ENCODE measurements at places on chromosomes 6 and 20. TPM values are rescaled to one million over a fixed set of nuclear protein-coding genes. Genes with fewer than 3 reads are reported as not detected.
A peak's percentile ranks its signal among the peaks of the same experiment; 100 is the strongest.

C2 gene
- total RNA-seq = 7.8 TPM

GRCh38 chr6:34657037-34657306, 39.6 kb downstream of the ILRUN start:
- no peak for DNase-seq

DNA sequence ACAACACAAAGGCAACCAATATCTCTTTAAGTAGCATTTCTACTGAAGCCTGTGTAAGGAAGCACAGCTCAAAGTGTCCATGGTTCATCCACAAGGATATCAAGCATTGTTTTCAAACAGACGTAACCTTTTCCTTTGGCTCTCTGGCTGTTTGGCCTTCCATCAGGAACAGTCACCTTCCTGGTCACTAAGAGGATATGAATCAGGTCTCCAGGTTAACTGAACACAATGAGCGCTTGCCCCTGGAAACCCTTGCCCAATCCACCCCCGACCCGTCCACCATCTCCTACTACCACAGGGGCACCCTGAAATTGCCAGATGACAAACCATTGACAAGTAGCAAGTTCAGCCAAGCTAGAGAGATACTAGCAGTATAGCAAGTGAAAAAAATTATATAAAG, 114.4 kb upstream of the COL21A1 start:
- DNase-seq = no peak

ADAM33 gene
- 6.7 TPM for total RNA-seq

RIPPLY2 gene
- not detected for total RNA-seq

DNA sequence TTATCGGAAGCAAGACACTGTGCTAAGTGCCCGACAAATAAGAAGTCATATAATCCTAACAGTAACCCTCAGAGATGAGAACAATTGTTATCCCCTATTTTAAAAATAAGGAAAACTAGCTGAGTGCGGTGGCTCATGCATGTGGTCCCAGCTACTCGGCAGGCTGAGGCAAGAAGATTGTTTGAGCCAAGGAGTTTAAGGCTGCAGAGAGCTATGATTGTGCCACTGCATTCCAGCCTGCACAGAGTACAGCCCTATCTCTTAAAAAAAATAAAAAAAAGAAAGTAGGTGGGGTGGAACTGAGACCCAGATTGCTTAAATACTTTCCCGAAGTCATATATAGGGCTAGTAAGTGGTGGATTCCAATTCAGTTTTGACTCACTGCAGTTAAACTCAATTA, 84.7 kb downstream of the UST start:
- no peak for DNase-seq

GRCh38 chr6:90000864-90001731, 106.8 kb downstream of the GJA10 start:
- no peak for DNase-seq

DNA sequence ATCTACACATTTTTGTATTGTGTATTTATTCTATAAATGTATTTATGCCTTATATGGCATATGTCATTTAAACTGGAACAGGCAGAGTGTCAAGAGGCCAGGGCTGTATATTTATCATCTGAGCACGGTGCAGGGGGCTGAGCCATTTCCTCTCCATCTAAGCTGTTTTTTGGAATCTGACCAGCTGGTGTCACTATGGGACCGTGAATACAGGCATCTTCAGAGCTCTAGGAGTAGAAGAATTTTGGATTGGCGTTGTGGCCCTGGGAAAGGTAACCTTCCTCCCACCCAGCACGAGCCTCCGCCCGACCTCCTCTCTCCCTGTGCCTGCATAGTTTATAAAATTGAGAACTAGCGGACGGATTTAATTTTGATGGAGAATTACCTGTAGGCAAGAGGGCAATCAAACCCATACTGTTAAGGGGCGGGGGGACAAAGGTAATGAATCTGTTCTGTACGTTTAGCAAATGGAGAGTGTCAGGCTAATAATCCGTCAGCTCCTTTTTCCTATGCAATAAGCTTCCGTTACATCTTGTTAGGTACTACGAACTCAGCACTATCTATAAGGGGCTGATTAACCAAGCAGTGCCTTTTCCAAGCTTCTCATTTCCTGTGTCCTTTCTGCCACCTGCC, 29.0 kb upstream of the EEF1E1 start:
- peak; percentile 45 for DNase-seq

DNA sequence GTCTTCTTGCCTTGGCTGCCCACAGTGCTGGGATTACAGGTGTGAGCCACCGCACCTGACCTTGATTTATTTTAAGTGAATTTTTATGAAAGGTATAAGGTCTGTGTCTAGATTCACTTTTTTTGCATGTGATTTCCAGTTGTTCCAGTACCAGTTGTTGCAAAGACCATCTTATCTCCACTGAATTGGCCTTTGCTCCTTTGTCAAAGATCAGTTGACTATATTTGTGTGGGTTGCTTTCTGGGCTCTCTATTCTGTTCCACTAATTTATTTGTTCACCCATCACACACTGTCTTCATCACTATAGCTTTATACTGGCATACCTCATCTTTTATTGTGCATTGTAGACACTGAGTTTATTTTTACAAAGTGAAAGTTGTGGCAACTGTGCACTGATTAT, 56.3 kb downstream of the ANKS1A start:
- DNase-seq = no peak

GRCh38 chr6:107244082-107244741, 128.9 kb upstream of the BEND3 start:
- no peak for DNase-seq

POM121L2 gene
- 0.13 TPM for total RNA-seq

DNA sequence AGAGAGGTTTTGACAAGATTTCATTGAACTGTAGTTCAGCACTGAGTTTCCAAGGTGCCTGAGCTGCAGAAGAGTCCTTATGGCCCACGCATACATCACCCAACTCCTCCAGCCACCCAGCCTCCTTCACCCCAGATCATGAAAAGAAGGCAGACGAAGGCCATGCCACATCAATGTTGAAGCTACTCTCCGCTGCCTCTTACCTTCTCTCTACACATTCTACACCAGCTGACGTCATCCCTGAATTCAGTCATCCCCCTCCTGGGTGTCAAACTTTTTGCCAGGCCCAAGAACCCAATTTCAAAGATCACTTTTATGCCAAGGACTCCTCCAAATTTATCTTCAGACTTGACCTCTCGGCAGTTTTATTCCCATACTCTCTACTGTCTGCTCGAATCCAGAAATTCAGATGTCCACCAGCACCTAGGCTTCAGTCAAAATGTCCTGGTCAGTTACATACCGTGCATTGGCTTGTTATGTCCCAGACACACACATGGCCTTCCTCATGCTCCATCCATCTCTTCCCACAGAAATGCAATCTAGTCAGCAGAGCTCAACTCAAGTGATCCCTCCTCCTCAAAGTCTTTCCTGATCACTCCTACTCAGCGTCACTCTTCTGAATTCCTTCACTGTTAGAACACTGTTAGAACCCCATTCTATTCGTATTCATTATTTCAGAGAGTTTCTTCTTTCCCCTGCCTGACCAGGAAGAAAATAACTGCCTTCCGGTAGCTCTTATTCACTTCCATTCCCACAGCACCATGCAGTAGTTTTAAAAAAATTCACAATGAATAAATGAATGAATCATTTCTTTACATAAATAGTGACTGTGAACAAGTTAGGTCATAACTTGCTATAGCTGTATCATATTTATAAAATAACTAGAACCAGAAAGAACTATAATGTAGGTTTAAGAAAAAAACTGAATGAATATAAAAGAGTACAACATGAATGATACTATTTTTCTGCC, 11.5 kb downstream of the ATXN1 start:
- no peak for DNase-seq

GRCh38 chr6:161829291-161829729, 555.4 kb upstream of the AGPAT4 start:
- no peak for DNase-seq

DNA sequence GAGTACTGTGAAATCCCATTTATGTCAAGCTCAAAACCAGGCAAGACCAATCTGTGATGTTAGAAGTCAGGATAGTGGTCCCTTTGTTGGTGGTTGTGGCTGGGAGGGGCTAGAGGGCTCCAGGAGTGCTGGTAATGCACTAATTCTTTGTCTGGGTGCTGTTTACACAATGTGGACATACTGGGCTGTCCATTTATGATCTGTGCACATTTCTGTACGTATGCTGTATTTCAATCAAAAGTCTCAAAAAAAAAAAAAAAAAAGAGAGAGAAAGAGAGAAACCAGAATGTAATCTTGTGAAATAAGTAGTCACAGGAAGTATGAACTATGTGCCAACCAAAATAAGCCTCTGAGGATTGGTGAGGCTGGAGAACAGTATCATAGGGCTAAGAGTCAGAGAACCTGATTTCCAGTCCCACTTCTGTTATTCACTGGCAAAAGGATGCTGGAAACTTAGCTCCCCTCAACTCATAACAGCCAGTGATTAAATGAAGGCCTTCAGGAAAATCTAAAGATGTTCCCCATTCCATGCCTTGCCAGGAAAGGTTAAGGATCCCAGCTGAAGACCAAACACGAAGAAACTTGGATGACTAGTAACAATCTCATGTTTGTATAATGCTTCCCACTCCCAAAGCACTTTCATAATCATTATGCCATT, 19.6 kb upstream of the TRAM2 start:
- no peak for DNase-seq

DNA sequence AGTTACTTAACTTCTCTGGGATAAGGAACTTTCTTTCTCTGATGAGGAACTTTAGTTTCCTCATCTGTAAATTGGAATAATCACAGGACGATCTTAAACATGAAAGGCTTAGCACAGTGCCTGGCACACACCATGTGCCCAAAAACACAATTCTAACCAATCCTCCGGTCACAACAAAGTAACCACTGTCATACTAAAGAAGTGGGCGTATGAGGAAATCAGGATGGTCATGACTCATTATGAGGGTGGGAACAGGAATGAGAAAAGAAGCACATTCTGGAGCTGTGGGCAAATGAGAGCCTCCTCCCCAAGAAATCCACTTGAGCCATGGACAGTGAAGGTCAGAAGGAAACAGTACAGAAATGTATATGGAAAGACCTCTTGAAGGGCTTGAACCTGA, 82.9 kb downstream of the LRFN2 start:
- DNase-seq = no peak

- no peak for DNase-seq
Measured at GRCh38 chr6:116533233-116533957, 12.1 kb downstream of the TRAPPC3L start.

PBOV1 gene
- total RNA-seq = not detected

ZNF334 gene
- 1.3 TPM for total RNA-seq

GRCh38 chr20:50745634-50746137, 14.3 kb downstream of the PARD6B start:
- DNase-seq = peak; percentile 39

DNA sequence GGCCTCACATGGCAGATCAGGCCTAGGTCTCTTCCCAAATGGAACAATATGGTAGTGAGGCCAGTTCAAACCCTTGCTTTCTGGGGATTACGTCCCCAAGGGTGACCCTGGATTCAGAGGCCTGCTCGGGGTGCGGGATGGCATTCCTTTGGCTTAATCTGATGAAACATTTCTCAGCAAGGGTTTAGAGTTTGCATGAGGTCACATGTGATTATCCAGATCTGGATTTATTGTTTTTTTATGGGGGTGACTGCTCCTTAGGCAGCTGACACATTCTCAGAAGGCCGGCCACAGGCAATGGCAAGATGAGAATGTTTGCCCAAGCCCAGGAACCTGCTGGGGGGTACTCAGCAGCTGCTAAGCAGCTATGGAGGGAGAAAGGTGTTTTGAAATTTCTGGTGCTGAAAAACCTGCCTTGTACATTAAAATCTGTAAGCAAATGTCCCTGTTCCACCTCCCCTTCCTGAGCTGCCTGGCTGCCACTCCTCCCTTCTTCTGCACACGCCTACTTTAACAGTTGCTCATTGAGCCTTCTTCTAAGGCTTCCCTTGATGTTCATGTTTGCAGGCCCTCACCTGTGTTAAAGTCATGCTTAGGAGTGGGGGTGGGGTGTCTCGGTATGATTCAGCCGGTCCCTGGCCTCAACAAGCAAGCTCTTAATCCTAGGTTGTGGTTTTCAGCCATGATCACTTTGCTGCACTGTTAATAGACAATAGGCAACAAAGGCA, 37.9 kb upstream of the FUCA2 start:
- no peak for DNase-seq

RRAGD gene
- total RNA-seq = 4.4 TPM

PDYN gene
- not detected for total RNA-seq

- no peak for DNase-seq
Measured at GRCh38 chr6:158938220-158938619, 61.8 kb downstream of the RSPH3 start.

MAN1A1 gene
- 43.5 TPM for total RNA-seq

SPTLC3 gene
- total RNA-seq = 12.5 TPM

FOXC1 gene
- total RNA-seq = 1.5 TPM

- DNase-seq = no peak
Measured at GRCh38 chr6:168581236-168581635, 140.3 kb downstream of the SMOC2 start.

GRCh38 chr6:52664991-52665686, 5.8 kb upstream of the TMEM14A start:
- no peak for DNase-seq

- DNase-seq = peak; percentile 47
Measured at GRCh38 chr6:139308936-139309603, 17.3 kb upstream of the TXLNB start.

DNA sequence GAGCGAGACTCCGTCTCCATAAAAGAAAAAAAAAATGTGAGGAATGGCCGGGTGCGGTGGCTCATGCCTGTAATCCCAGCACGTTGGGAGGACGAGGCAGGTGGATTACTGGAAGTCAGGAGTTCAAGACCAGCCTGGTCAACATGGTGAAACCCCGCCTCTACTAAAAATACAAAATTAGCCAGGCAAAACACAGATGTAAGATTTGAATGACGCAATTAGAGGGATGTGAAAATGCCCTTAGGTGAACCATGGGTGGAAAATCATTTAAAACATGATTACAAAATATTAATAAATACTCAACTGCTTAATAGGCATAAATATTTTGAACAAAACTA, 20.9 kb downstream of the COL9A3 start:
- no peak for DNase-seq

- DNase-seq = no peak
Measured at GRCh38 chr6:20279051-20279450, 66.8 kb upstream of the MBOAT1 start.

DNA sequence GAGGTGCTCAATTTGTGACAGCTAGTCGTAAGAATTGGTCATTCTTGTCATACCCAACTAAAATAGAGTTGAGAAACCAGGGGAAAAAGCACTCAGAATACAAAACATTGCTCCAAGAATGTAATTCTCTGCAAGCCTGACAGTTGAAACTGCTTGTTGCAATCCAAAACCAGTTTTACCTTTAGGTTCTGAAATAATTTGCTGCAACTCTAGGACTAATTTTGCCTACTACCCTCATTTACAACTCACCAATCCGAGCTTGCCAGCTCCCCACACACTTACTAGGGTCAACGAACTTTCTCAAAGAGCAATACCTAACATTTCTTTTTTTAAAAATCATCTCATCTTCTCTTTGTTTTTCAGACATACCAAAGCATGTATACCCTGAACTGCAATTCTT, 29.7 kb downstream of the LIN28B start:
- no peak for DNase-seq

Data from colonic mucosa (tissue), 4 donors.